ENCODE measurements at places on chromosomes 6 and 20.

GRCh38 chr20:46607849-46608497 lies 43.3 kb downstream of the SLC13A3 start:
- no peak for DNase-seq

DNA sequence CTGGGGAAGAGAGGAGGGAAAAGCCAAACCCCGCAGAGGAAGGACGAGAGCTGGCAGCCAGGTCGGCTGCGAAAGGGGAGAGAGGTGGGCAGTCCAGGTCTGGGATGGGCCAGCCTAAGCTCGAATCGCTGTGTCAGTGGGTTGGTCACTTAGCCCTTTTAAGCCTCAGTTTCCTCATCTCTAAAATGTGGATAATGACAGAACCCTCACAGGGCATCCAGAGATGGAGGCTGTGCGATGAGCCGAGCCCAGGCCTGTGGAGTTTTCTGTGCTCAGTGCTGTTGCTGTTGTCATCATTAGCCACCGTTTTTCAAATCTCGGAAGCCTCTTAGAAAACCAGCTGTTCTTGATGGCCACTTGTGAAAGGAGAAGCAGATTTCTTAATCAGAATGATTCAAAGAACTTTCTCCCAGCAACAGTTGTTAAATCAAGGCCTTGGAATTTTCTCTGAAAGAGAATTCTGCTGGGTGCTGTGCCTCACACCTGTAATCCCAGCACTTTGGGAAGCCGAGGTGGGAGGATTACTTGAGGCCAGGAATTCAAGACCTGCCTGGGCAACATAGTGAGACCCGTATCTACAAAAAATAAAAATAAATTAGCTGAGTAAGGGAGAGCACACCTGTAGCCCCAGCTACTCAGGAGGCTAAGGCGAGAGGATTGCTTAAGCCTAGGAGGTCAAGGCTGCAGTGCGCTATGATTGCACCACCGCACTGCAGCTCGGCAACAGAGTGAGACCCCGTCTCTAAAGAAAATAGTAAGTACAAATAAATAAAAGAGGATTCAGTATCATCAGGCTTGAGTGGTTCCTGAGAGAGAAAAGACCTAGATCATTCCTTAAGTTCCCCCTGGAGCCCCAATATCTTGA lies 46.3 kb upstream of the ENTPD6 start:
- DNase-seq = no peak

GRCh38 chr6:48032151-48032550 lies 78.8 kb downstream of the PTCHD4 start:
- DNase-seq = no peak

DNA sequence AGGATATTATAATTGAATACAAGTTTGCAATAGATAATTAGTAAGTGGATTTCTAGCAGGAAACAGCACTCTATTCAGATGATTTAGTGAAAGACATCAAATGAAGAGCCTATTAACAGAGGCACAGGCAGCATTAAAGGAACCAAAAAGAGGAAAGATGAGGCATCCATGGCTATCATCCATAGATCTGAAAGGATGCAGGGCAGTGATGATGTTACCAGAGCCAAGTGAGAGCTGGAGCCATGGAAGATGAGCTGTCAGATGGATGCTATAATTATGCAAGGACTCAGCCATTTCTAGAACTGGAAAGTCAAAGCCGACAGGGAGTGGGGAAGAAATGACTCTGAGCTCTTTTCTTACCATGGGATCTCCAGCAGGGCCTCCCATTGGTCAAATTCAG lies 66.8 kb upstream of the ANKEF1 start:
- DNase-seq = no peak
